GM04503 (cell line): ENCODE measurements at places on chromosomes 3 and 15.

- no peak for DNase-seq
Measured at GRCh38 chr3:160707187-160707794, 30.3 kb downstream of the ARL14 start.

DNA sequence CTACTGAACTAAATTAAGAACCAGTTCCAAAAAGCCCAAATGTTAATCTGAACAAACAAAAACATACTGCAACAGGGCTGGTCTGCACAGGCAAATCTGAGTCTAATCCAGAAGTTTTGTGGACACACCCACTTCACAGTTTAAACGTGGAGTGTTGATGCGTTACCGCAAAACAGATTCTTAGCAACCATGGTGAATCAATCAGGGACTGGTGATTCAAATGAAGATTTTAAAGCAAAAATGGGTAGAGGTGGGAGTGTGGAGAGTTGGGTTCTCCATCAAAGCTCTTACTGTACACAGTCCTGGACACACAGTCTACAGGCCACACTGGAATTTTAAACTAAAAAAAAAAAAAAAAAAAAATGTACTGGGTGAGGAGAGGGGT is 5.2 kb downstream of the ANXA2 start:
- peak; percentile 69 for DNase-seq

GRCh38 chr3:141235661-141236171 is 4.1 kb downstream of the PXYLP1 start:
- DNase-seq: no peak

- DNase-seq: no peak
Measured at GRCh38 chr3:70248856-70249255, 63.6 kb downstream of the MDFIC2 start.

GRCh38 chr15:74291101-74292071 is 55.3 kb downstream of the CCDC33 start:
- DNase-seq: no peak

GRCh38 chr15:40857601-40858341 is 13.9 kb downstream of the SPINT1 start:
- DNase-seq: no peak

- DNase-seq: no peak
Measured at GRCh38 chr3:139634111-139634635, 43.6 kb downstream of the NMNAT3 start.

DNA sequence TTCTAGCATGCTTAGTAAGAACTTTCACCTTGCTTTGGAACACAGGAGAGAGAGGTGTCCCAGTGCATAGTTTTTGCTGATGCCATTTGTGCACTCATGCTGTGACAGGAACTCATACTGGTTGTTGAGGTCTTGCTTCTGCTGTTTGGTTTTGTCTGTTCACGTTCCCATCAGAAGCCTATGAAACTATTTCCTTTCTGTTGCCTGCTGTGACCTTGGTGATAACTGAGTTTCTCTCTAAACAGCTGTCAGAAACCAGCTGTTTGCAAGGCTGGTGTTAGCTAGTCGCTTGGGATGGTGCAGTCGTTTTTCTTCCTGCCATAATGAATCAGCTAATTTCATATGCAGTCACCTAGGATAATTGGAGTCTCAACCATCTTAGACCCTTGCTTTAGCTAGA is 724.1 kb downstream of the GRM7 start:
- DNase-seq: no peak

DNA sequence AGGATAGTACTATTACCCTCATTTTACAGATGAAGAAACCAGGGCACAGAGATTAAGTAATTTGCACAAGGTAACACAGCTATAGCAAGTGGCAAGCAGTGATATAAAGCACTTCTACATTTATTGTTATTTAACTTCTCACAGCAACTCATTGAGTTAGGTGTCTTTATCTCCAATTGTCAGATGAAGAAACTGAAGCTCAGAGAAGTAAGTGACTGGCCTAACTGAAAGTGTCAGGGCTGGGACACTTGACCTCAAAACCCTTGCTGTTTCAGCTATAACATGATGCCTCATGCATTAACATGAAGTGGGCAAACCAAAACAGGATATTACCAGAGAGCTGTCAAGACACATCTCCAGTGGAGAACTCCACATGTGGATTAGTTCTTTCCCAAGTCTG is 65.8 kb upstream of the LEKR1 start:
- no peak for DNase-seq

DNA sequence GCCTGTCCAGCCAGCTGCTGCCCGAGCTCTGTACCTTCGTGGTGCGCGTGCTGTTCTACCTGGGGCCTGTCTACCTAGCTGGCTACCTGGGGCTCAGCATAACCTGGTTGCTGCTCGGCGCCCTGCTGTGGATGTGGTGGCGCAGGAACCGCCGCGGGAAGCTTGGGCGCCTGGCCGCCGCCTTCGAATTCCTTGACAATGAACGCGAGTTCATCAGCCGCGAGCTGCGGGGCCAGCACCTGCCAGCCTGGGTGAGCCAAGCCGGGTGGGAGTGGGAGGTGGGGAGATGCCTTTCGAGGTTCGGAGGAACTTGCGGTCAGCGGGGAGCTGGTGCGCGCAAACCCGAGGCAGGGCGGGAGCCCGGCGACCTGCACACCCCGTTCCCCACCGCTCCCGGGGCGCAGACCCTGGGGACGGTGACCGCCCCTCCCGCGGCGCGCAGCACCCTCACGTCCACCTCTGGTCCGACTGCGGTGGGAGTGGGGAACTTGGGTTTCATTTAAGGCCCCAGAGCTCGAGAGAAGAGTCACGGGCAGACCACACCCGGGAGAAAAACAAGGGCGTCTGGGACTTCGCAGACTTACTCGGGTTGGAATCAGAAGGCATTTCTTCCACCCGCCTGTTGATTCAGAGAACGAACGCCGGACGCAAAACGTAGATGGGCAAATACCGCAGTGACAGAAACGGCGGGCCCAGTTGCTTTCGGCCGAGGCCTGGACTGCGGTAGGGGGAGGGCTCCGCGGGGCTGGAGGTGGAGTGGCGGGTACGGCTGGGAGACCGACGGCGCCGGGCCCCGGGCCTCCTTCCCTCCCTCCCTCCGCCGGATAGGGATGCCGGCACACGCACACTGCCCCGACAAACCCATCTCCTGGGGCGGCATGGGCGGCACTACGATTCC is 708 bp downstream of the ESYT3 start:
- no peak for DNase-seq

- DNase-seq: no peak
Measured at GRCh38 chr3:186152889-186153292, 44.0 kb upstream of the ETV5 start.

DNA sequence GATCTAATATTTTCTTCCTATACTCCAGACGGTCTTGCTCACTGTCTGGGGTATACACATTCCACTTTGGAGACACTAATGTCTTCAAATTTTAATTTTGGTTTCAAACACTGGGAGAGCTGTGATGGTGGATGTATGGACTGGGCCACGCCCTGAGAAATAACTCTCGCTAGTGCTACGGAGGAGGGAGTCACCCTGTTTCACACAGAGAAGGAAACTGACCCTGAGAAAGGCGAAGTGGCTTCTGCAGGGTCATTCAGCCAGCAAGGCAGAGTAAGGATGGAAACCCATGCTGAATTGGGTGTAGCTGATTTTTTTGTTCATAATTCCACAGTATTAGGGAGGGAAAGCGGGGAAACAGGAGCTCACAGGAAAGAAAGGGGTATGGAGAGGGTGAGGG is 8.6 kb upstream of the SKIC8 start:
- DNase-seq: no peak

DNA sequence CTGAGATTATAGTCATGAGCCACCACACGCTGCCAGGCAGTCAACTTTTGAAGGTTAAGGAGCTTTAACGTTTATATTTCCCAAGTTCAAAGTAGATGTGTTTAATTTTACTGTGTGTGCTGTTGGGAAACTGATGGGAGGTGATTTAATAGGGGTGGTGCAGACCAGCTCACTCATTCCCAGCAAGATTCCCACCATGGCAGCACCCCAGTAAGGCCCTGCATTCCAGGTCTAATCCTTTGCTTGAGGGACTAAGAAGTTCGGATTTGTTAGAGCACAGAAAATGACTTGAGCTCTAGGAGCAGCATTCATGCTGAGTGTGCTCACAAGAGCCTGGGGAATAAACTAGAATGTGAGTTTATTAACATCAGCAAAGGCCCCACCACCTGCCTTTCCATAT is 25.2 kb downstream of the TSEN2 start:
- DNase-seq: no peak
